Lung (tissue), 17 donors: ENCODE measurements at places on chromosomes 2 and 18. TPM values are rescaled to one million over a fixed set of nuclear protein-coding genes. Genes with fewer than 3 reads are reported as not detected.

DNA sequence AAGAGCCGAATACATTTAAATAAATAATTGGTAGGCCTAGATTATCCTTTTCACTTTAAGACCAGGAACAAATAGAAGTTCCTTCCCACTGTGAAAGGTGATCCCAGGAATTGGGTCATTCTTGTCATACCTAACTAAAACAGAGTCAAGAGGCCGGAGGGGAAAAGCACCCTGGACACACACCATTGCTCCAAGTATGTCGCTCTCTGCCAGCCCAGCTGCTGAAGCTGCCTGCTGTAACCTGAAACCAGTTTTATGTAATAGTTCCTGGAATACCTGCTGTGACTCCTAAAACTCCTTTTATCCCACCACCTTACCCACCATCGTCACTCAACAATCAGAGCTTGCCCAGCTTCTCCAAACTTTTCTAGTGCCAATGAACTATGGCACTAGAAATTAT, 217.1 kb downstream of the PTPRM start:
- no peak for DNase-seq

Gene LOXHD1
- polyA plus RNA-seq, result 0.45 TPM

Gene HADHB
- 63.1 TPM for polyA plus RNA-seq

- no peak for DNase-seq
These were observed 1.4 kb downstream of the C2orf72 start for GRCh38 chr2:231038483-231039293.

GRCh38 chr2:32453242-32454062, 96.6 kb downstream of the BIRC6 start:
- DNase-seq, result no peak

GRCh38 chr18:7758764-7759163, 191.6 kb downstream of the PTPRM start:
- DNase-seq, result no peak

- DNase-seq, result no peak
These were observed 44.5 kb downstream of the PHLPP1 start for GRCh38 chr18:62759704-62760402.

DNA sequence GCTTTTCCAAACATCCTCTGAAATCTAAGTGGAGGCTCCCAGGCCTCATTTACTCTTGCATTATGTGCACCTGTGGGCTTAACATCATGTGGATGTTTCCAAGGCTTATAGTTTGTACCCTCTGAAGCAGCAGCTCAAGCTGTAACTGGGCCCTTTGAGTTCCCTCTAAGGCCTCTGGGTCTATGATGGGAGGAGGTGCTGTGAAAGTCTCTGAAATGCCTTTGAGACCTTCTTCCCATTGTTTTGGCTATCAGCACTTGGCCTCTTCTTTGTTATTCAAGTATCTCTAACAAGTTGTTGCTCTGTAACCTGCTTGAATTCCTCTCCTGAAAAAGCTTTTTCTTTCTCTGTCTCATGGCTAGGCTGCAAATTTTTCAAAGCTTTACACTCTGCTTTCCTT, 58.1 kb upstream of the MYT1L start:
- DNase-seq, result no peak

Gene RIT2
- polyA plus RNA-seq, result not detected

Gene FAP
- polyA plus RNA-seq, result 2.8 TPM
